ENCODE measurements at places on chromosomes 12 and 14.

GRCh38 chr14:56145181-56145769 lies 27.1 kb downstream of the PELI2 start:
- DNase-seq, result no peak

- no peak for DNase-seq
These were observed 1.1 kb downstream of the CKB start for GRCh38 chr14:103521438-103521950.

- DNase-seq, result no peak
These were observed 59.1 kb upstream of the EGLN3 start for GRCh38 chr14:34009956-34010355.

DNA sequence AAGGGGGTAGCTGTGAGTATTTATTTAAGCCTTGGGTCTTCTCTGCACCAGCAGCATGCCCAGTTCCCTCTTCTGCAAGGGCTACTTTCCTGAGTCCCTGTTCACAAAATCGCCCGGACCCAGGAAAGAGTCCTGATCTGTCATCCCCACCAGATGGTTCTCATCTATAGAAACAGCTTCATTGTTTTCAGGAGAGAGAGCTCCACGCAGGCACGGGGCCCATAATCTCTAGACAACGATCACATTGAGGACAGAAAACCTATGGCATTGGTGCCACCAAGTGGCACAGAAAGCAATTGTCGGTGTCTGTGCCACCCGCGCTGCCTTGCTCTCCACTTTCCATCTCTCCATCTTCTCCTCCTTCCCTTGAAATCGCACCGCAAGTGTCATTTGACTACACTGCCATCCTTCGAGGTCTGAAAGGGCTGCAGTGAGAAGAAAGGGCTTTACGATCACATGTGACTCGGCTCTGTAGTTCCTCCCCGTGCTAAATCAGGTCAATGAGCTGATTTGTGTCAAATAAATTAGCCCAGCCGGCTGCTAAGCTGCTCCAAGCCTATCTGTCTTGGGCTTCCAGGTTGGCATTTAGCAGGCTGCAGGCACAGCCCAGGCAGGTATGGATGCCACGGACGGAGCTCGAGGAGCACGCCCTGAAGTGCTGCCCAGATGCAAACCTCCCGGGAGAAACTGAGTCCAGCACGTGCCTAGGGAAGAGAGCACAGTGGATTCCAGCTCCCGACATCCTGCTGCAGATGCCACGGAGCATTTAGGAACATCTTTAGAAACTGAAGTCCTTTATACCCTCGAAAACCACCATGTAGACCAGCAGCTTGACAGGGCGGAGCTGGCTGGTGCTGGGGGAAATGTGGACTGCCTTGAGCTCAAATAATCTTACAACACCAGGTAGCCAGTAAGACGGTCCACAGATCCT lies 28.8 kb downstream of the SPRING1 start:
- DNase-seq, result peak; percentile 20

- DNase-seq, result no peak
These were observed 123.2 kb upstream of the SLC38A4 start for GRCh38 chr12:46948936-46949545.

- DNase-seq, result no peak
These were observed 48.5 kb downstream of the FGD6 start for GRCh38 chr12:95168746-95169145.

GRCh38 chr14:74592476-74593201 lies 19.4 kb downstream of the LTBP2 start:
- DNase-seq, result no peak

DNA sequence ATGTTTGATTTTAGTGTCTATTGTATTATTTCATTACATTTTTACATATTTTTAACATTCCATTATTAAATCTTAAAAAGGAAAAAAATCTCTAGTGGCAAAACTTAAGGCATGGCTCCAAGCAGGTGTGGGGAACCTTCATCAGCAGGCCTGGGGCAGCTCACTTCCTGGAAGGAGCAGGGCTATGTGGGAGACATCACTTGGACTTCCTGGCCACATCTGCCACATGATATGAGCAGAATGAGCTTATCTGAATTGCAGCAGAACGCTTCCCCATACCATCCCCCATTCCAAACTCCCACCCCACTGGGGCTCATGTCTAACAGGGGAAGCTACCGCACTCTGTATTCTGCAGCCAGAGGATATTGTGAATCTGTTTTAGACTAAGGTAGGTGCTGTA lies 35.0 kb upstream of the KCNA1 start:
- DNase-seq, result no peak

DNA sequence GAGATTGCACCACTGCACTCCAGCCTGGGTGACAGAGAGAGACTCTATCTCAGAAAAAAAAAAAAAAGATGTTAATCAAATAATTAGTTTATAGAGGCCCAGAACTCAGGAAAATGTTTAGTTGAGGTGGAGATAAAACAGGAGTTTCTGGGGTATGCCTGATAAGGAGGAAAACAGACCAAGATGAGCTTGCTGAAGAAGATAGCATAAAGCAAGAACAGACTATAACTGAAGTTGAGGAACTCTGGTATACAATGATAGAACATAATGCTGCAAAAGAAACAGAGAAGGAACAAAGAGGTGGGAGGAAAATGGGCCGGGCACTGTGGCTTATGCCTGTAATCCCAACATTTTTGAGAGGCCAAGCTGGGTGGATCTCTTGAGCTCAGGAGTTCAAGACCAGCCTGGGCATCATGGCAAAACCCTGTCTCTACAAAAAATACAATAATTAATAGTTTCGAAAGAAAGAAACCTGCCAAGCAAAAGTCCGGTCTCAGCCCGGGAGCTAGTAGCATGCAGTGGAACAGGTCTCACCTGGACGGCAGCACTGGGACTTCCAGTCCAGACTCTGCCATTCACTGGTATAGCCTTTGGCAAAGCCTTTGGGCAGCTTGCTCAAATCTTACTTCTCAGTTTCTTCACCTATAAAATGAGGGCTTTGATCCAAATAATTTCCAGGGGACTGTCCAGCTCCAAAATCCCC lies 25.4 kb downstream of the SLC35E3 start:
- DNase-seq, result no peak

DNA sequence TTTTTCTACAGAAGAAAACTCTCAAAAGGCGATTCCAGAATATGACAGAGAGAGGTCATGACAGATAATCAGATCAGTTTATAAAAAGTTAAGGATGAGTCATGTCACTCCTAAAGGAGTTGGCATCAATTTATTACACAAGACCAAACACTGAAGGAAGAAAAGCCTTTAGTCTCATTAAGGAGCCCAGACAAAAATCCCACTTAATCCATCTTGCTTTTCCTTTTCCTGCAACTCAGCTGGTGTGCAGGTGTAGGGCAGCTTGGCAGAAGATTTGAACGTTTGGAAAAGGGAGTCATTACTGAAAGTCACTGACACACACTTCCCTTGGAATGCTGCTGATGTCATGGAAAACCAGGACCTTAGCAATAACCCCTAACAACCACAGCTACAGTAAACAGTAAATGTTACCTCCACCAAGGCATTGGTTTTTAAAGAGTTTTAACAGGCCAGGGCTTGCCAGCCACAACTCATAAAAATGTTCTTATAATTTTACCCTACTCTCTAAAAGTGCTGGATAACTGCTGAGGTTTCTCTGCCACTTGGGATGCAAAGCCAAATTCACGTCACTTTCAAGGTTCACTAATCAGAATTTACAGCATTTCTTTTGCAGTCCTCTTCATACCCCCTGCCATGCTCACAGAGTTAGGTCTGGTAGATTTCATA lies 320.6 kb downstream of the RAD51B start:
- peak; percentile 98 for DNase-seq

GRCh38 chr12:12123036-12123604 lies 52.4 kb downstream of the BCL2L14 start:
- no peak for DNase-seq

- no peak for DNase-seq
These were observed 179.2 kb upstream of the PDE3A start for GRCh38 chr12:20188930-20189653.

- DNase-seq, result no peak
These were observed 602.8 kb downstream of the ALG10 start for GRCh38 chr12:34625116-34625515.

DNA sequence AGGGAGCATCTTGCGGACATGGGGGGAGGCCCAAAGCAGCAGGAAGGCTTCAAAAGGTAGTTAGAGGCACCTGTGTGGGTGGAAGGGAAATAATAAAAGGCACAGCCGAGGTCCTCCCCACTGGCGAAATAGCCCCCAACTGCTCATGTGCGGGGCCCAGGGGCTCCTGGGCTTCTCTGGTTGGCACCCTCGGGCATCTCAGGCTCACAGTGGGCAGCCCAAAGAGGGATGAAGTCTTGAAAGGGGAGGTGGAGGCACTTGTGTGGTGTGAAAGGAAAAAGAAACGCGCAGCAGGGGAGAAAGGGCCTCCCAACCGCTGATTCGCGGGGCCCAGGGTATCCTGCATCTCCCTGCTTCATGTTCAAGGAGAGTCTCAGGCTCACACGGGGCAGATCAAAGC lies 579.4 kb downstream of the ALG10 start:
- no peak for DNase-seq

DNA sequence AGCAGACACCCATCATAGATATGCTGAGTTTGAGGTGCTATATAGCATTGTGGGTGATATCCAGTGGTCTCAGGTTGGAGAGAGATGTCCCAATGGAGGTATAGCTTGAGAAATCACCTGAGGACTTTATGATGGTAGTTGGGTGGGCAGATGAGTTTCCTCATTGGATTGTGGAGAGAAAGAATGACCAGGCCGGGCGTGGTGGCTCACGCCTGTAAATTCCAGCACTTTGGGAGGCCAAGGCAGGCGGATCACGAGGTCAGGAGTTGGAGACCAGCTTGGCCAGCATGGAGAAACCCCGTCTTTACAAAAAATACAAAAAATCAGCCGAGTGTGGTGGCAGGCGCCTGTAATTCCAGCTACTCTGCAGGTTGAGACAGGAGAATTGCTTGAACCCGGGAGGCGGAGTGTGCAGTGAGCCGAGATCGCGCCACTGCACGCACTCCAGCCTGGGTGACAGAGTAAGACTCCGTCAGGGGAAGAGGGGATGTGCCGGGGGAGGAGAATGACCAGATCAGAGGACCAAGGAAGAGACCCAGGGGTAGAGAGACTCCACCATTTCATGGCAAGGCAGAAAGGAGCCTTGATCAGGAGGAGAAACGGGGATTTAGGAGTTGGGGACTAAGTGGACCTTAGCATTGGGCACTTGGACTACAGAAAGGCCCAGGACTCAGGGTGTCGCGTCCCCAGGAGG lies 757 bp upstream of the PCK2 start:
- no peak for DNase-seq

All from AG09309 (cell line).